ENCODE measurements at places on chromosomes 11 and 22. TPM values are rescaled to one million over a fixed set of nuclear protein-coding genes. Genes with fewer than 3 reads are reported as not detected.

NAP1L4 gene
- total RNA-seq, result 101 TPM

CSNK2A3 gene
- 2.8 TPM for total RNA-seq

HOATZ gene
- total RNA-seq, result not detected

TSGA10IP gene
- total RNA-seq, result not detected

- no peak for DNase-seq
These were observed 5.2 kb downstream of the RASSF7 start for GRCh38 chr11:565921-566509.

- no peak for DNase-seq
These were observed 377.0 kb downstream of the DDX10 start for GRCh38 chr11:109041876-109042275.

DNA sequence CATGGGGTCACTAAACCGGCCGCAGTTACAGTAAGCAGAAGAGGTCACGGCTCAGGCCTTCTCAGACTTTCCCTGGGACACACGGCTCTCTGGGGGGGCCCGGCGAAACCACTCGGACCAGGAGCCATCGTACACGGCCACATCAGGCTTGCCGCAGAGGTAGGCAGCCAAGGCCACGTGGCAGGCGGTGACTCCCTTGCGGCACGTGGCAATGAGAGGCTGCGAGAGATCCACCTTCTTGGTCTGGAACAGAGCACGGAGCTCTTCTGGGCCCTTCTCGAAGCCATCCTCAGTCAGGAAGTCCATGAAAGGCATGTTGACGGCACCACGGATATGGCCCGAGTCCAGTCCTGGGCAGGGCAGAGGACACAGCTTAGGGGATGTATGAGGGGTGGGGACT lies 8.3 kb downstream of the TST start:
- DNase-seq, result no peak

- no peak for DNase-seq
These were observed 796.5 kb upstream of the LRRC4C start for GRCh38 chr11:42255906-42256305.

DNA sequence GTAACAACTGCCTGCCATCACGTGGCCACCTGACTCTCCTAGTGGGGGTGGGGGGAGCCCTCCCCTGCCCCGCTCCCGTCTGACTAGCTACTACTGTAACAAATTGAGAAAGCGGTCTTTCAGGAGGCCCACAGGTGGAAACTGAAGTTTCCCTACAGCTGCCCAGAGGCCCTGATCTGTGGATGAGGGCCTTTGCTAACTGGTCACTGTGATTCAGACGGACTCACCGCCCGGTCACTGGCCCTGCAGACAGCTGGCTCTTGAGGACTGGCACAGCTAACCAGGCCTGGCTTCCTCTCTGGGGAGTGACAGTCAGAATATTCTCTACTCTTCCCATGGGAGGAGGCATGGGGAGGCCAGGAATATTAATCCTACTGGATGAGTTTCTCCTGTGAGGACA lies 116.8 kb downstream of the ARHGAP8 start:
- no peak for DNase-seq

Data from bronchial epithelial cell (primary cell).